Breast epithelium (tissue), 4 donors: ENCODE measurements at places on chromosomes 16 and 17.

DNA sequence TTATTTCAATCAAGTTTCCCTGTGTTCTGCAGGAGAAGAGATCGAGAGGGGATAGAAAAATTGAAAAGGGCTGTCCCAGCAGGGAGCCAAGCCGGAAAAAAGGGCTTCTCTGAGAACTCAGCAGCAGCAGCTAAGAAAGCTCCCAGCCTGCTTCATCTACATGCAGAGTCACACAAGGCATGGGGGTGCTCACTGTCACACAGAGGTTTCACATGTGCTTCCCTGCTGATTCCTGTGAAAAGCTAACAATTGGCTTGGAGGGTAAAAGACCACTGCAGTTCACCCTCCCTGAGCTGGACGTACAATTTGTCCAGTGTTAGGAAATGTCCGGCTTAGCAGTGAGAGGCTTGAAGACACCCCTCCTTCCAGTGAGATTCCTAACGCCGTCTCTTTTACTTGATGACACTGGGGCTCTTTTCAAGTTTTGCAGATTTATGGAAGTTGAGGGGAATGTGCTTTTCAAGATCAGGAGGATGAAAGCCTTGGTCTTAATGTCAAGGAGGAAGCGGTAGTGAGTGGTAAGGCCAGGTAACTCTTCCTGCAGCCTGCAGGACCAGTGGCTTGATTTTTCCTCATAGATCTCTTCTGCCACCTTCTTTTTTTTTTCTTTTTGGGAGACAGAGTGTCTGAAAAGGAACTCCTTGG, 85.6 kb downstream of the WNT3 start:
- H3K4me3 ChIP-seq, result no peak overlapping the region
- H3K27ac ChIP-seq, result no peak overlapping the region
- H3K27me3 ChIP-seq, result no peaks in the 10 kb centered on the region
- DNase-seq, result no peak
- H3K36me3 ChIP-seq, result no peaks in the 10 kb centered on the region

GRCh38 chr16:59859676-59860402, 1125.7 kb upstream of the GOT2 start:
- no peaks in the 10 kb centered on the region for H3K36me3 ChIP-seq
- no peak overlapping the region for H3K4me3 ChIP-seq
- H3K4me1 ChIP-seq, result no peaks in the 10 kb centered on the region
- no peak overlapping the region for H3K27ac ChIP-seq

DNA sequence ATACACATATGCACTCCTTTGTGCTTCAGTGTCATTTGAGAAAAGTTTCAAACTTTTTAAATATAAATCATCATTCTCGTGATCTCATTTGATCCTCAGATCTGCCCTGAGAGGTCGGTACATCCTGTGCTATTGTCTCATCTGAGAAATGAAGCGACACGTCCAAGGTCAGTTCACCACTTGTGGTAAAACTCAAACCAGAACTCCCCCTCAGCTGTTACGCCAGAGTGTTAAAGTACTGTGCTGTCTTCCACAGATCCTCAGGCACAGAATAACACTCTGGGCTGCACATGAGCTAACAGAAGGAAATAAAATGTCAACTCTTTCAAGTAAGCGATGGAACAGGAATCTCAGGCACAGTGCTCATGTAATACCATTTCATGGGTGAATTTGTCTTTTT, 31.4 kb downstream of the ANKFN1 start:
- no peak overlapping the region for H3K4me3 ChIP-seq
- no peak for DNase-seq
- no peak overlapping the region for H3K27ac ChIP-seq
- no peaks in the 10 kb centered on the region for H3K36me3 ChIP-seq

DNA sequence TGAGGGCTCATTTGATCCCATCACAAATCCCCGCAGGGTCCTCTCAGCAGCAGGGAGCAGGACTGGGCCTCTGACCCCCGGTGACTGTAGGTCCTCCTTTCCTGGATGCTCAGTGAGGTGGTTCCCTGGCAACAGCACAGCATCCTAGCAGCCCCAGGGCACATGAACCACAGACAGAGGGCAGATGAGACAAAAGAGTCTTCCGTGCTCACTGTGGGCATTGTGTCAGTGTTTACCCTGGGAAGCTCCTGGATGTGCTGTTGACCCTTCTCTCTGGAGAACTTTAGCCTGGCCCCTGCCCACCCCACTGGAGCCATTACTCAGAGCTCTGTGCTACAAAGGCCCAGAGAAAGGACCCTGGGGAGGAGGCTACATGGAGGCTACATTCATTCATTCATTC, 21.7 kb upstream of the TMEM220 start:
- H3K36me3 ChIP-seq, result no peaks in the 10 kb centered on the region
- H3K4me3 ChIP-seq, result no peak overlapping the region
- no peaks in the 10 kb centered on the region for H3K27me3 ChIP-seq
- peaks cover 3% of the 10 kb centered on the region for H3K4me1 ChIP-seq
- no peak for DNase-seq

- no peak overlapping the region for H3K4me3 ChIP-seq
- DNase-seq, result no peak
- H3K27ac ChIP-seq, result no peak overlapping the region
These were observed 13.9 kb downstream of the BAIAP2 start for GRCh38 chr17:81048827-81049371.

- no peak overlapping the region for H3K4me3 ChIP-seq
- H3K27ac ChIP-seq, result no peak overlapping the region
These were observed 354.0 kb downstream of the CDH13 start for GRCh38 chr16:82980810-82981209.

DNA sequence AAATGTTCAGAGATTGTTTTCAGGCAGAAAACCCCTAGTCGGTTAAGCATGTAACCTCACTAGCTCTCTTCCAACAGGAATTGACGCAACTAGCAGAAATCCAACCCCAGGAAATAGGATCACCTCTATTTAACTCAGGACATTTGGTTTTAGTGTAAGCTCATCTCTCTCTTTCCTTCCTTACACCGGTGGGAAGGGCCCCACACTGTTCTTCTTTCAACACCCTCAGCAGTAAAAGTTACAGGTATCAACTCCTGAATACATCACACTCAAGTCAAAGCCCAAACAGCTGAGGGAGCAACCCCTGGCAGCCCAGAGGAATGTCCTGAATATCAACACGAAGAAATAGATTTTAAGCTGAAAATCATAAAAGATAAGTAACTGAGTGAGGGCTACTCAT, 191.2 kb upstream of the KIF2B start:
- no peak overlapping the region for H3K4me3 ChIP-seq
- H3K4me1 ChIP-seq, result no peaks in the 10 kb centered on the region
- H3K27ac ChIP-seq, result no peak overlapping the region

DNA sequence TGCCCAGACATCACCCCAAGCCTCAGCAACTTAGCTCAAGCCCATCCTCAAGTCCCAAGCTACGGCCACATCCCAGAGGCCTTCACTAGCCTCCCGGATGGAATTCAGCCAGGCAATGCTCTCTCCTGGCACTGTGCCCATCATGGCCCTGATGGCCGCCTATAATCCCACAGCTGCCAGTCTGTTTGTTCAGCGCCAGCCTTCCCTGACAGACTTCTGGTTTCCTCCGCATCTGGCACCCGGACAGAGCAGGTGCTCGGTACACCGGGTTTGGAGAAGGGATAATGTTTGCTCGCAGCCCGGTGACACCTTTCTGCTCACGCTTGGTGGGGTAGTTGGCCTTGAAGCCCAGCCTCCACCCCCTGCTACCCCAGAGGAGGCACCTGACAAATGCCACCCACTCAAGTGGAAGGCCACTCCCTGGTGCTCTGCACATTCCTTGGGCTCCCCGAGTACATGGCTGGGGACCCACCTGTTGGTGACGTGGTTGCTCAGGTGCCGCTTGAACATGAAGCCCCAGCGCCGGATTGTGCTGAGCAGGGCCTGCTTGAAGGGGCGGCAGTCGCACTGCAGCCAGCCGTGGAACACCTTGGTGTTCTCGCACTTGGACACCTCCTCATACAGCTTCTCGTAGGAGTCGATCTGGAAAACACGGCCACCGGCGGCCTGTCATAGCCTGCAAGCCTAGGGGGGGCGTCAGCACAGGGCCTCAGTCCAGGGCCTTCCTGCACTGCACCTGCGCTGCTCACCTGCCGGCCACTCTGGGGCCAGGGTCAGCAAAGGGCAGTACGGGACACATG, 47.1 kb downstream of the DNAH17 start:
- no peak for DNase-seq
- no peaks in the 10 kb centered on the region for H3K36me3 ChIP-seq
- H3K4me1 ChIP-seq, result no peaks in the 10 kb centered on the region
- no peak overlapping the region for H3K4me3 ChIP-seq

DNA sequence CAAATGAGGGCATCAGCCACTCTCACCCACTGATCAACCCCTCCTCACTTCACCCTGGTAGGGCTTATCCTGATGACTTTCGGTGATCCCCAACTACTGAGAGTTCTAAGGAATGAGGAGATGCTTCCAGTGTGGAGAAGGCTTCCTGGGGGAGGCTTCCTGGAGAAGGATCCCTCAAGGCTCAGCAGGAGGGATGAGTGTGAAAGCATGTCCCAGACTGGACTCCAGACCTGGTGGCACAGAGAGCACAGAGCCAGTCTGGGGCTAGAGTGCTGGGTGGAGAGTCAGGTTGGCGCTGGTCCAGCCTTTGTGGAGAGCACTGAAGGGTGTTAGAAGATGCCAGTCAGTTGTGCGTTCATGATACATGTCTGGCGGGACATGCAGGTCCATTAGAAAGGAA, 53.7 kb downstream of the PLD6 start:
- H3K4me3 ChIP-seq, result no peak overlapping the region
- H3K4me1 ChIP-seq, result no peaks in the 10 kb centered on the region
- H3K27ac ChIP-seq, result peak overlapping the region; percentile 29
- no peaks in the 10 kb centered on the region for H3K36me3 ChIP-seq
- no peak for DNase-seq

DNA sequence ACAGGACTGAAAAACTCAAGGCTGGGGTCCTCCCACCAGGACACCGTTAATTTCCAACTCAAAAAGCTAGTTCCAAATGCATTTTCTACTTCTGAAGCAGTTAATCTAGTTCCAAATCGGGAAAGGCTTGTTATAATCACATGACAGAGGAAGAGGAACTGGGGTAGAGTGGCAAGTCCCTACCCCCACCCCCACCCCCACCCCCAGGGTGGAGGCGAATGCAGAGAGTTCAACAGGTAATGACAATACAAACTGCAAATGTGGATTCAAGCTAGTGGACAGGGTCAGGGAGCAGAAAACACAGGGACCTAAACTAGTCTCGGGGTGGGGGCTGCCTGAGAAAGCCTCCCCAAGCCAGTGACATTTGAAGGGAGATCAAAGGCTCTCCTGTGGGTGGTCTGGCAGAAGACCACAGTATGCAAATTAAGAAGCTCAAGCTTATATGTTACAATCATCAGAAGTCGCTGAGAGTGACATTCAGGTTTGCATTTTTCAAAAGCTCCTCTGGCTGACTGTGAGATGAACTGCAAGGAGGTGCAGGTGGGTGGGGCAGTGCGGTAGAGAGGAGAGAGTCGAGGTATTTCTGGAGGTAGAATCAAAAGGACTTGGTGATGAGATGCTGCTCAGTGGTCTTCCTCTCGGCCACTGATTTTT, 56.4 kb upstream of the SLC25A19 start:
- no peak overlapping the region for H3K27ac ChIP-seq
- DNase-seq, result no peak
- no peaks in the 10 kb centered on the region for H3K27me3 ChIP-seq
- H3K4me3 ChIP-seq, result no peak overlapping the region
- no peaks in the 10 kb centered on the region for H3K36me3 ChIP-seq
- no peaks in the 10 kb centered on the region for H3K4me1 ChIP-seq

- H3K27me3 ChIP-seq, result peaks cover 11% of the 10 kb centered on the region
- H3K27ac ChIP-seq, result no peak overlapping the region
- no peak overlapping the region for H3K4me3 ChIP-seq
- H3K36me3 ChIP-seq, result no peaks in the 10 kb centered on the region
- DNase-seq, result no peak
- no peaks in the 10 kb centered on the region for H3K4me1 ChIP-seq
These were observed 448.8 kb downstream of the SLC39A11 start for GRCh38 chr17:72643575-72644216.

DNA sequence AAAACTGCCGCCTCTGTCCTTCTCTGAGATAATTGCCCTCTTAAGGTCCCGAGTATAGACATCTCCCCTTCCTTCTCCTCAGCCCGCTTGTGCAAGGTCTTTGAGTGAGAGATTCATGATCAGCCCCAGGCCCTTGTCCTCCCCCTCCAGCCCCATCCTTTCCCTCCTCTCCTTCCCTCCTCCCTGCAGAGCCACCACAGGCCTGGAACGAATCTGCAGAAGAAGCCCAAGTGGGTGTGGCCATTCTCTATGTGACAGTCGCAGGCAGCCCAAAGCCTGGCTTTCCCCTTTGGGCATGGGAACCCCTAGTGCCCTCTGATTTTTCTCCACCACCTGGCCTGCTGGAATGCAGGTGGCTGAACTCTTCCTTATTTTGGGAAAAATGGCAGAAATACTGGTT, 7.2 kb upstream of the NDRG4 start:
- no peak overlapping the region for H3K27ac ChIP-seq
- H3K27me3 ChIP-seq, result no peaks in the 10 kb centered on the region
- no peak overlapping the region for H3K4me3 ChIP-seq
- no peaks in the 10 kb centered on the region for H3K4me1 ChIP-seq
- H3K36me3 ChIP-seq, result no peaks in the 10 kb centered on the region

GRCh38 chr17:20066253-20066652, 57.1 kb downstream of the SPECC1 start:
- H3K36me3 ChIP-seq, result no peaks in the 10 kb centered on the region
- no peaks in the 10 kb centered on the region for H3K27me3 ChIP-seq
- peak; percentile 52 for DNase-seq
- peaks cover 6% of the 10 kb centered on the region for H3K4me1 ChIP-seq
- H3K27ac ChIP-seq, result peak overlapping the region; percentile 85

DNA sequence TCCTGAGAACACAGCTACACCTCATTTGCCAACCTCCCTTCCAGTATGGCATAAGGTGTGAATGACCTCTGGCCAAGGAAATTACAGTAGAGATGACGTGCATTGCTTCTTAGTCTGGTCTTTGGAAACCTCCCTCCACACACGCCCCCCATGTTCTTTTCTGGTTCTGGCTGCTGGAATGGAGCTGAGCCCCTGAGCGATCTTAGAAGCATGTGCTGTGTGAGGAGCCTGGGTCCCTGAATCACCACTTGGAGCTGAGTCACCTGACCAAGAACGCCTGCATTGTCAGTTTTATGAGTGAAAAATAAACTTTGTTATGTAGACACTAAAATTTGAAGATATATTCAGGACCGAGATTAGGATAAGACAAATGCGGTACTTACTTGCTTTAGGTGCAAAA, 51.4 kb downstream of the HS3ST3A1 start:
- no peaks in the 10 kb centered on the region for H3K36me3 ChIP-seq
- H3K27me3 ChIP-seq, result no peaks in the 10 kb centered on the region
- no peaks in the 10 kb centered on the region for H3K4me1 ChIP-seq
- H3K27ac ChIP-seq, result no peak overlapping the region
- no peak for DNase-seq
- H3K4me3 ChIP-seq, result no peak overlapping the region

- H3K4me3 ChIP-seq, result no peak overlapping the region
- DNase-seq, result peak; percentile 48
- peaks cover 5% of the 10 kb centered on the region for H3K4me1 ChIP-seq
- no peaks in the 10 kb centered on the region for H3K36me3 ChIP-seq
- peaks cover 3% of the 10 kb centered on the region for H3K27me3 ChIP-seq
These were observed 21.7 kb upstream of the SP6 start for GRCh38 chr17:47872651-47873161.

DNA sequence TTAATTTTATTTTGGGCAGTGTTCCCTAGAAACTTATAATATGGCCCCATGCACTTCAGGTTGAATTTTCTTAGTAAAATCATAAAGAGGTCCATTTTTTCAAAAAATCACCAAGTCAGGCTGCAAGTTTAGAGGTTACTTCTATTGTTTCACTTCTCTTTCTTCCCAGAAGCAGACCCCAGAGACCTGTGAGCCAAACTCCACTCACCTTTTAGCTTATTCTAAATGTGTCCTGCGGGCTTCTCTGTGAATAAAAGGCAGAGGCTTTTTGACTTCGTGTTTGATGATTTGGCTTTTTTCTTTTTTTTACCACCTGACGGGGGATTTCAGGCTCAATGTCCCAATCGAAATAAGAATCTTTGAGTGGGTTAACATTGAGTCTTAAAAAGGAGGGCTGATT, 7.4 kb downstream of the PRKCB start:
- no peak overlapping the region for H3K27ac ChIP-seq
- H3K4me1 ChIP-seq, result no peaks in the 10 kb centered on the region
- H3K27me3 ChIP-seq, result no peaks in the 10 kb centered on the region
- H3K36me3 ChIP-seq, result no peaks in the 10 kb centered on the region
